IMR-90 (cell line): ENCODE measurements at places on chromosomes 5 and 9. TPM values are rescaled to one million over a fixed set of nuclear protein-coding genes. Genes with fewer than 3 reads are reported as not detected.

Gene ZFP37
- 0.75 and 0.84 TPM in 2 replicates for polyA plus RNA-seq

- H3K27ac ChIP-seq: no peak overlapping the region
- no peak overlapping the region for H3K4me3 ChIP-seq
- no peaks in the 10 kb centered on the region; the same call in 1 of the 2 replicates for H3K36me3 ChIP-seq
- no peaks in the 10 kb centered on the region for H3K27me3 ChIP-seq
These were observed 319.5 kb downstream of the ARHGEF28 start for GRCh38 chr5:73945505-73945904.

DNA sequence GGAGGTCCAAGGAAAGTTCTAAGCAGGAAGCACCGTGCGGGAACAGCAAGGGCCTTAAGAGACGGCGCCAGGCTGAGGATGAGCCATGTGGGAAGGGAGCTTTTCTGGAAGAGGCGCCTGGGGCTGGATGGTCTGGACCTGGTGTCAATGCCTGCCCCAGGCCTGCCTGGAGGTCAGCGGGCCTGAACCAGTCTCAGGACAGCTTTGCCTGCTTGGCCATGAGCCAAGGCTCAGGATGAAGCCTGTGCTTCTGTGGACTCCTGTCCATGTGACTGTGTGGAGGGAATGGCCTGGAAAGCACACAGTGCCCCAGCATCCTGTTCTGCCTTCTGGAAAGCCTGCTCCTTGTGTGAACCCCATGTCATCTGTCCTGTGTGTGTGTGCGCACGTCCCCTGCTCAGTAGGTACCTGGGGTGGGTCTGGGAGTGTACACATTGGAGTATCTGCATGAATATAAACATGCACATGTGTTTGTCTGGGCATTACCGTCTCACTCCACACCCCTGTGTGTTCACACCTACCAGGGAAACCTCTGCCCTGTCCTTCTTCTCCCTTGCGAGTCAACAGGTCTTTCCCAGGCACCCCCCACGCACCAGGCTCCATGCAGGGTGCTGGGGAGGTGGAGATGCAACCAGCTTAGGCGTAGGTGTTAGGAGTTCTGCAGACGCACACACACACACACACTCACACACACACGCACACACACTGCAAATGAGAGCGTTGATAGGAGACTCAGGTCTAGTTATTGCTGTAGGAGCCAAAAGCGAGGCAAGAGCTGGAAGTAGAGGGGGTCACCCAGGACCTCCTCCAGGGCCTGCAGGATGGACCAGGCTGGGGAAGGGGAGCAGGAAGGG is 24.8 kb downstream of the DAB2IP start:
- no peak overlapping the region for H3K4me3 ChIP-seq
- H3K27ac ChIP-seq: no peak overlapping the region
- peaks cover 9% of the 10 kb centered on the region for H3K4me1 ChIP-seq
- H3K36me3 ChIP-seq: peaks cover 2% of the 10 kb centered on the region; the same call in 1 of the 2 replicates
- DNase-seq: no peak

DNA sequence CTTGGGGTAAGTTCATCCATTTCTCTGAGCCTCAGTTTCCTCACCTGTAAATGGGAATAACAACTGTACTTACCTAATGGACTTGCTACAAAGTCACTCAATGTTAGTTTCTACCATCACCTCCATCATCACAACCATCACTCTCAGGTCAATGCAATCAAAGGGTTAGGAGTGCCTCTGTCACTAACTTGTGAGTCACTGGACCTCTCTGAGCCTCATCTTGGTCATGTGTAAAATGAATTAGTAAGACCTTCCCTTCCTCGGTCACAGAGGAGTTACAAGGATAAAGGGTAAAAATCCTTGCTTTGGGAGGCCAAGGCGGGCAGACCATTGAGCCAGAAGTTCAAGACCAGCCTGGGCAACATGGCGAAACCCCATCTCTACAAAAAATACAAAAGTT is 12.8 kb downstream of the FABP6 start:
- H3K4me3 ChIP-seq: no peak overlapping the region
- no peaks in the 10 kb centered on the region for H3K4me1 ChIP-seq
- no peaks in the 10 kb centered on the region for H3K36me3 ChIP-seq
- no peak for DNase-seq
- no peak overlapping the region for H3K27ac ChIP-seq
- no peaks in the 10 kb centered on the region; the same call in 1 of the 2 replicates for H3K27me3 ChIP-seq

- peaks cover 3% of the 10 kb centered on the region; the same call in 1 of the 2 replicates for H3K4me1 ChIP-seq
- H3K4me3 ChIP-seq: no peak overlapping the region
- no peak for DNase-seq
These were observed 129.5 kb upstream of the RAPGEF1 start for GRCh38 chr9:131869348-131869747.
